Amniotic stem cell (primary cell): ENCODE measurements at places on chromosomes 3 and 15.

DNA sequence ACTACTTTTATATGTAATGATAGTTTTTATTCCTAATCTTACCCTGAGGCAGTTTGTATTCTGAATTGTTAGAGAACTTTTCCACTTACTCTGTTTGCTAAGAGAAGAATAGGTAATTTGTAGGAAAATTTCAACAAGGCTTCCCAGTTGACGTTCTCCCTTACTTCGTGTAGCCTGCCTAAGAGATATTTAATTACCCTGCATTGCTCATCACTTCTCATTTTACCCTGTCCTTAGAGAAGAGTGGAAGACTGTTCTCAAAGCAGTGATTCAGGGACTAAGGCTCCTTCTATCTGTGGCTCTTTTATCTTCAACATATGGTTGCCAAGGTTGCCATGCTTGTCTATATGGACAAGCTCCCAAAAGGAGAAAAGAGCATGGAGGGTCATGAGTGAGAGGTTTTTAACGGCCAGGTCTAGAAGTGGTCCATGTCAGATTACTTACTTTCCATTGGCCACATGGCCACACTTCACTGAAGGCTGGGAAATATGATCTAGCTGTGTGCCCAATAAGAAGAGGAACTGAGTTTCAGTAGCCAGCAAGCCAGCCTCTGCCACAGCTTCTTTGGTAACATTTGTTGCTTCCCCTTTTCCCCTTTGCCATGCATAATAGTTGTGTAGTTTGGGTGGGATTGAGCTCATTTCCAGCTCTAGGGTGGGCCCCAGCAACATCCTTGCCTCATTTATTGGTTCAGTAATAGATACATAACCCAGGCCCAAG lies 22.1 kb downstream of the PDE8A start:
- DNase-seq = no peak

DNA sequence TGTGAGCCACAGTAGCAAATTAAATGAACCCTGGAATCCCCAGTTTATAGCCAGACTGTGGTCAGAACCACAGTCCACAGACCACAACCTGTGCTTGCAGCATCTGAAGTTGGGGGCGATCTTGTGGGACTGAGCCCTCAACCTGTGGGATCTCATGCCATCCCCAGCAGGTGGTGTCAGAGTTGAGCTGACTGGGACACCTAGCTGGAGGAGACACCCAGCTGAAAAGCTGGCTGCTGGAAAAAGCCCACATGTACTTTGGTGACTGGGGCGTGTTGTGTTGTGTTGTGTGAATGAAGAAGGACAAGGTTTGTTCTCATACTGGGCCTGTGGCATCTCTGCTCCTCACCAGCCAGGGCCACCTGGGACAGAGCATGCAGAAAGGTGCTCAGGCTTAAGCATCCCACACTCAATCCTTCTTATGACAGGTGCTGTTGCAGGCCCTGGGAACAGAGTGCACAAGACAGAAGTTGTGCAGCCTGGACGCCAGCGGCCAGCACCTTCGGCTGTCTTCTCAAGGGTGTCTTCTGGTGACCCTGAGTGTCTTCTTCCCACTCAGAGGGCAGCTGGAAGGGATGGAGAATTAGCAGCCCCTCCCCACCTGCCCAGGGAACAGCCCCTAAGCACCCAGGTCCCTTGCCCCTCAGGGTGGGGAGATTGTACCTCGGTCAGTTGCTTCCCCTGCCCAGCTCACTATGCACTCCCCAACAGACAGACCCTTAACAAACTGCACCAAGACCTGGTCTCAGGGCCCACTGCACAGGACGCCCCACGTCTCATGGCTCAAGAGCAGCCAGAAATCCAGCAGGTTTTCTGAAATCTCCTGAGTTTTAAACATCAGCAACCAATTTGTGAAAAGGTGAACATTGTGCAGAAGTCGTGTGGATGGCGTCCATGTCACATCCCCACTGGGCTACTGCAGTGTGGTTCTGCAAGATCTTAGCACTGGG lies 2.2 kb upstream of the UROC1 start:
- no peak for DNase-seq

GRCh38 chr3:64502284-64502683 lies 185.5 kb downstream of the ADAMTS9 start:
- no peak for DNase-seq

DNA sequence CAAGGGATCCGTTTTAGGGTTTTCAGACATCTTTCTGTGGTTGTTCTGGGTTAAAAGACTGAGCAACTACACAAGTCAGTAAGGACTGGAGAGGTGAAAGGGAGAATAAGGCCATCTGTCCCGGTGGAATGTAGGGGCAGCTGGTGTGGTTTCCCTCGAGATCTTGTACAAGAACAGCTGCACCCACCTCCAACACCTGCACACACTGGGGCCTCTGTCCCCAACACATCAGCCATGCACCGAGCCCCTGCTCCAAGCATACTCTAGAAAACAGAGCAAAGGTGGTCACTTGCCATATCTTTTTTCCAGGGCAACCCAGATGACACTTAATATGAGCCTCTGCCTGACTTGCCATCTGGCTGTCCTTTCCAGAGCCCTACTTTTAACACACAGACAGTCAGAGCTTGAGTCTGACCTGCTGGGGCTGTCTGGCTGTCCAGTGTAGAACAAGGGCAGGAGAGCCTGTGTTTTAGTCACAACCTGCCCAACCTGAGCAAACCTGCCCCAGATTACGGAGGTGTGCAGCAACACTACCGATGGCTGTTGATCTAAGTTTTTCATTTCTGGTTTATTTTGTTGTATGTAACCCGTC lies 12.2 kb downstream of the MAN2A2 start:
- no peak for DNase-seq

GRCh38 chr3:27345959-27346865 lies 23.0 kb downstream of the NEK10 start:
- no peak for DNase-seq

GRCh38 chr15:66120422-66120821 lies 133.1 kb downstream of the MEGF11 start:
- DNase-seq = no peak

GRCh38 chr3:123880998-123881561 lies 3.1 kb downstream of the MYLK start:
- DNase-seq = no peak

GRCh38 chr15:84079885-84080777 lies 155.4 kb upstream of the GOLGA6L4 start:
- no peak for DNase-seq

- no peak for DNase-seq
These were observed 10.7 kb downstream of the LRTM1 start for GRCh38 chr3:54917174-54917573.

DNA sequence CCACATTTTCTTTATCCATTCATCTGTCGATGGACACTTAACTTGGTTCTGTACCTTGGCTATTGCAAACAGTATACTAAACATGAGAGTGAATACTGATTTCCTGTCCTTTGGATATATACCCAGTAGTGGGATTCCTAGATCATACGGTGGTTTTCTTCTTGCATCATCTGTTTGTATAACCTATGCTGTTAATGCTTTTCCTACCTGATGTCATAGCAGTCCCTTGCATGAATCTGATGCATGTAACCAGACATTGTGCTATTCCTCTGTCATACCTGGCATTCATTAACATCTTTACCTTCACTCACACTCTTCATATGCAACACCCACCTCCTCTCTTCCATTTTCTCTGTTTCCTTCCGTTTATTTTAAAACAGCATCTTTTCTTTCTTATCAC lies 185.2 kb downstream of the KLHL25 start:
- DNase-seq = no peak

DNA sequence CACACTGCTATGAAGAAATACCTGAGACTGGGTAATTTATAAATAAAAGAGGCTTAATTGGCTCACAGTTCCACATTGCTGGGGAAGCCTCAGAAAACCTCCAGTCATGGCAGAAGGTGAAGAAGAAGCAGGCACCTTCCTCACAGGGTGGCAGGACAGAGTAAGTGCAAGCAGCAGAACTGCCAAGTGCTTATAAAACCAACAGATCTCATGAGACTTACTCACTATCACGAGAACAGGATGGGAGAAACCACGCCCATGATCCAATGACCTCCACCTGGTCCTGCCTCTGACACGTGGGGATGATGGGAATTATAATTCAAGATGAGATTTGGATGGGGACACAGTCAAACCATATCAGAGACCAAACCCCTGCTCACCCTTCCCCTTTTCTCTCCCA lies 75.0 kb downstream of the TRIM69 start:
- DNase-seq = no peak

- DNase-seq = no peak
These were observed 211.7 kb downstream of the ZIC1 start for GRCh38 chr3:147620906-147621305.

- DNase-seq = no peak
These were observed 355.3 kb upstream of the SLCO3A1 start for GRCh38 chr15:91498046-91498748.

GRCh38 chr3:43922374-43922773 lies 231.6 kb downstream of the ABHD5 start:
- no peak for DNase-seq

DNA sequence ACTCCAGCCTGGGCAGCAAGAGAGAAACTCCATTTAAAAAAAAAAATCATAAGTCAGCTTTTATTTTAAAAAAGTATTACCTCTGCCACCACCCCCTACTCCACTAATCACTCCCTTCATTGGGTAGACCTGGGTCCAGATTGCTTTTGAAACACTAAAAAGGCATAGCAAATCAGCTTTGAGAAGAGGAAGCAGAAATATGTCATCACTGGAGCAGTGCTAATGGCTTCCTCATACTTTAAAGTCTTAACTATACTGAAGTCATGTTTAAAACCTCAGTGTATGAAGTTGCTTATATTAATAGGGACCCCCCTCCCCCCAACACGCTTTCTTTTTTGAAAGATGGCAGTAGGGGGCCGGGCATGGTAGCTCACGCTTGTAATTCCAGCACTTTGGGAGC lies 1.0 kb upstream of the HTR3D start:
- DNase-seq = no peak

DNA sequence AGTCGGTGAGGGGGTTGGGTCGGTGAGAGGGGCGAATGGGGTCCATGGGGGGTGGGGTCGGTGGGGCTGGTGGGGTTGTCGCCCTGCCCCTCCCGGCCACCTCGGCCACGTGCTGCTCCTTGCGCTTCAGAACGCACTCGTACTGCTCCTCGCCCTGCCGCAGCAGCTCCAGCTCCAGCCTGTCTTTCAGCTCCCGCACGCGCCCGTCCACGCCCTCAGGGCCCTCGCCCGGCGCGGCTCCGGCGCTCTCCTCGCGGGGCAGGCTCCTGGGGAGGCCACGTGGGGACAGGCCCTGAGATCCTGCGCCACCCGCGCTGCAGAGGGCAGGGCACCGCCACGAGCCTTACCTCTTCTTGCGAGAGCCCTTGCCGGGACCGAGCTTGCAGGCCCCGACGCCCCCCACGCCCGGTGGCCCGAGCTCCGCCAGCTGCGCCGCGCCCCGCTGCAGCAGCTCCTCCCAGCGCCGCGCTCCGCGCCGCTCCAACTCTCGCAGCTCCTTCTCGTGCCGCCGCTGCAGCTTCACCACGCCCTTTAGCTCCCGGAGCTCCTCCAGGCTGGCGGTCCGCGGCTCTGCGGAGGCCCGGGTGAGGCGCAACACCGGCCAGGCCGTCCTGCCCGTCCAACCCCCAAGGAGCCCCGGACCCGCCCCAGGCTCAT lies 8.2 kb upstream of the ANKRD63 start:
- DNase-seq = no peak

DNA sequence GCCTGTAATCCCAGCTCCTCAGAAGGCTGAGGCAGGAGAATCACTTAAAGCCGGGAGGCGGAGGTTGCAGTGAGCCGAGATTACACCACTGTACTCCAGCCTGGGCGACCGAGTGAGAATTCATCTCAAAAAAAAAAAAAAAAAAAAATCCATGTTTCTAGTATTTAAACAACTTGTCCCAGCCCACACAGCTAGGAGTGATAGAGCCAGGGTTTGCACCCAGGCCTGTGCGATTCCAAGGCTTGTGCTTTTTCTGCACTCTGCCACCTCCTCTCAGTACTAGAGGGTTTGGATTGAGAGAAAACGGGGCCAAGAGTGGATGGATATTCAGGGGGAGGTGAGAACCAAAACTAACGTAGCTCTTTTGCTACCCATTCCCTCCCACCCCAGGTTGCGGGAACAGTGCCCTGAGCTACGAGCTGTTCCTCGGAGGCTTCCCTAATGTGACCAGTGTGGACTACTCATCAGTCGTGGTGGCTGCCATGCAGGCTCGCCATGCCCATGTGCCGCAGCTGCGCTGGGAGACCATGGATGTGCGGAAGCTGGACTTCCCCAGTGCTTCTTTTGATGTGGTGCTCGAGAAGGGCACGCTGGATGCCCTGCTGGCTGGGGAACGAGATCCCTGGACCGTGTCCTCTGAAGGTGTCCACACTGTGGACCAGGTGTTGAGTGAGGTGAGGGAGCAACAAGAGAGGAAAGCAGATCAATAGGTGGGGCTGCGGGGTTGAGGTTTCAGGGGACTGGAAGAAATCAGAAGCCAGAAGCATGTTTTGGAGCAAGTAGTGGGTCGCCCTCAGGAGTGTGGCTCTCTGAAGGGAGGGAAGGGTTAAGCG lies 4.1 kb downstream of the CAMK2N2 start:
- DNase-seq = no peak

DNA sequence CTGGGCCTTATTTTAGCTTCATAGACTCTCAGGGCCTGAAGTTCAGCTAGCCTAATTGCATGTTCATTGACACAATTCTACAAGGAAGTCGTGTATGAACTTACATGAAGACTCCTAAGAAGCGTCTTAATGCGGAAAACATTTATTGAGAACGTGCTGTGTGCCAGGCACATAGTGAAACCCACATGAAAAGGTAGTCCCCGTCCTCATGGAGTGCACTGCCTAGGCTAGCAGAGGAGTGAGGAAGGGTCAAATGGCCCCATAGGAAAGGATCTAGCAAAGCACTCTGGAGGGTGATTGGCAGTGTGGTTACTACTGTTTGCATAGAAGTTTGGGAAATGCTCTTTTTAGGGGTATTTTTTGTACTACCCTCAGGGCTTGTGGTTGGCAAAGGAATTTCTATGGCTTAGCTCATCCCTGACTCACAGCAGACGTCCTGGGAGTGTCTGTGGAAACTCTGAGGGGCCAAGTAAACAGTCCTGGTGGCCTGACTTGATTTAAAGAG lies 854 bp upstream of the NPTN start:
- DNase-seq = peak; percentile 85

GRCh38 chr3:138862924-138863775 lies 28.4 kb upstream of the PIK3CB start:
- peak; percentile 23 for DNase-seq

DNA sequence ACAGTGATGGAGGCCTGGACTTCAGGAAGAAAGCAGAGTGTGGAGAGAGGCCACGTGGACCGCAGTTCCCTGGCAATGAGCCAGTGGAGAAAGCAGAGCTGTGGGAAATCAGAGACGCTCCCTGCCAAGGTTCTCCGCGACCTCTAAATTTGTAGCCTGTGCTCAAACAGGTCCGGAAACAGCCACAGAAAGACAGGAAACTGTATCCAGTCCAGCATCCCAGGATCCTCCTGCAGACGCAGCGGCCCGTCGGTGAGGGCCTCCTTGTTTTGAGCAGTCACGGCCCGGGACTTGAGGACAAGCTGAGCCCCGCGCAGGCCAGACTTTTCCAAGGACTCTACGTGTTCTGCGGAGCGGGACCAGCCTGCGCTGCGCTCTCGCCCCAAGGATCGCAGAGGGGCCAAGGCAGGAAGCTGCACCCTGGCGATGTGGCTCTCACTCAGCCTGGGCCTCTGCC lies 22.3 kb downstream of the RPSA start:
- DNase-seq = no peak

- no peak for DNase-seq
These were observed 180.3 kb upstream of the UBE3A start for GRCh38 chr15:25619076-25619475.
